ENCODE measurements at places on chromosomes 5 and 9.

DNA sequence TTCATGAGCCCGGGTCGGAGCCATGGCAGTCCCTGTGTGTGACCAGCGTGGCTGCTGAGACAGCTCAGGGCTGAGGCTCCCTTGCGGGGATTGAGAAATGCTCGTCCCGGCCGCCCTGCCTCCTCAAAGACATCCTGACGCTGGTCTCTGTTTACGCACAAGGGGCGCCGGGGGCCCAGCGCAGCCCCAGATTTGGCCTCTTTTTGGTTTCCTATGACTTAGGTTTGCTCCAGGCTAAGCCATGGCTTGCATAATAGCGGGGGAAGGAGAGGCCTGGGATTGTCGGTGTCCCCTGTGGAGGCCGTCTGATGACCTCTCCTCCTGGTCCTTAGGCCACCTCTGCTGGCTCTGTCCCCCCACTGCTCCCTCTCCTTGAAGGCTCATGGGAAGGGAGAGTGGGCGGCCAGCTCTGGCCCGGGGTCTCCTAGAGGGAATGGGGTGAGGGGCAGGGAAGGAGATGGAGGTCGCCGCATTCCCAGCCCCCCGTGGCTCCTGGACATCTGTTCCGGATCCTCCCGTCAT, 3.5 kb downstream of the LAMC3 start:
- DNase-seq = no peak

GRCh38 chr9:68950689-68951088, 63.2 kb downstream of the PRKACG start:
- no peak for DNase-seq

DNA sequence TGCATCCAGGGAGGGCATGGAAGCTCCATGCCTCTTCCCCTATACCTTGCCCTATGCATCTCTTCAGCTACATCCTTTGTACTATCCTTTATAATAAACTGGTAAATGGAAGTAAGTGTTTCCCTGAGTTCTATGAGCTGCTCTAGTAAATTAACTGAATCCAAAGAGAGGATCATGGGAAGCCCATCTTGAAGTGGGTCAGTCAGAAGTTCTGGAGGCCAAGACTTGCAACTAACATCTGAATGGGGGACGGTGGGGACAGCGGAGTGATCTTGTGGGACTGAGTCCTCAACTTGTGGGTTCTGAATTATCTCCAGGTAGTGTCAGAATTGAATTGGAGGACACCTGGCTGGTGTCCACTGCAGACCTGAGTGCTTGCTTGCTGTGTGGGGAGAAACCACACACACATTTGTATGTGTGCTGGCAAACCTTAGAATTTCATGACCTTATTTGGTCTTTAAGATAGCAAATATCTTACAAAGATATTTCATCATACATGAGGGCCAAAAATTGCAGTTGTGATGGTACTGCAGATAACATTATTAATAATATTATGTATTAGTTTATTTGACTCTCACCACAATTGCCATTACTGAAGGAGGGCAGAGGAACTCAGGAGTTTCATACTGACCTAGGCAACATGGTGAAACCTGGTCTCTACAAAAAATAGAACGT, 5.5 kb upstream of the PRELID2 start:
- DNase-seq = no peak

DNA sequence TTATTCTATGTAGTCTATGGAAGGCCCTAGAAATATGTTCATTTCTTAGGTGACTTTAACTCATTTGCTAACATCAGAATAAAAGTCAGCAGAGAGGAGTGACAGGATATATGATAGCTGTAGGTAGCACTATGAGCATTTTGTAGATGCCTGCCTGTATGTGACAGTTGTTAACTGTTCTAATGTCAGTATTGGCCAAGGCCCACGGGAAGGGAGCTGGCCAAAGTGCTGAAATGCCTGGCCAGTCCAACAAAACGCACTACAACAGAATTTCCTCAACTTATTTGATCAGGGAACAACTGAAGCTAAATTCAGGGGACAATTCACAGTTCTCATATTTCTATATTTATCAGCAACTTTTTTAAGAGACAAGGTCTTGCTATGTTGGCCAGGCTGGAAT, 20.8 kb downstream of the SV2C start:
- DNase-seq = no peak

GRCh38 chr5:105536675-105537074, 1974.1 kb upstream of the NUDT12 start:
- DNase-seq = no peak

DNA sequence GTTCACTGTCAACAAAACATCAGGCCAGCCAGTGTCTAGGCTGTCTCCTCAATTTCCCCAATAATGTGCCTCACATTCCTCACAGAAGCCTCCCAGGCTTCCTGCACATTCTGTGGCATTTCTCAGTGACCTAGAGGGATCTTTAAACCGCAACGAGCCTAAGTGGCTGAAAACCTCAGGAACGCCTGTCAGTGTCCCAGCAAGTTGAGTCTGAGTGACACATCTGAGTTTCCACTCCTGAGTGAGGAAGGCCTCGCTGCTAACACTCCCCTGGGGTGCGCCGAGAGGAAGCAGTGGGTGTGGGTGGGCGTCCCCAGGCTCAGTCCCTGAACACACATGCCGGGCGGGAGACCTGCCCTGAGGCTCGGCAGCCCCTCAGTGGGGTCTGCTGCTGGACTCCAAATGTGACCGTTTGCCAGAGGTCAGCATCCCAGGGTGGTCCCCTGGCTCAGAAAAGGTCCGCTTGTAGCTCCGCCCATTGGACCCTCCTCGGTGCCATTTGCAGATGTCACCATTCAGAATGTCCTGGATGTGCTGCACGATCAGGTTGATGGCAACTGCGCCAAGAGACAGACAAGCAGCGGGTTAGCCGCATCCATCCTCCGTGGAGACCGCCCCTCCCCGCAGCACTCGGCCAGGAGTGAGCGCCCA, 6.3 kb downstream of the UCK1 start:
- no peak for DNase-seq

DNA sequence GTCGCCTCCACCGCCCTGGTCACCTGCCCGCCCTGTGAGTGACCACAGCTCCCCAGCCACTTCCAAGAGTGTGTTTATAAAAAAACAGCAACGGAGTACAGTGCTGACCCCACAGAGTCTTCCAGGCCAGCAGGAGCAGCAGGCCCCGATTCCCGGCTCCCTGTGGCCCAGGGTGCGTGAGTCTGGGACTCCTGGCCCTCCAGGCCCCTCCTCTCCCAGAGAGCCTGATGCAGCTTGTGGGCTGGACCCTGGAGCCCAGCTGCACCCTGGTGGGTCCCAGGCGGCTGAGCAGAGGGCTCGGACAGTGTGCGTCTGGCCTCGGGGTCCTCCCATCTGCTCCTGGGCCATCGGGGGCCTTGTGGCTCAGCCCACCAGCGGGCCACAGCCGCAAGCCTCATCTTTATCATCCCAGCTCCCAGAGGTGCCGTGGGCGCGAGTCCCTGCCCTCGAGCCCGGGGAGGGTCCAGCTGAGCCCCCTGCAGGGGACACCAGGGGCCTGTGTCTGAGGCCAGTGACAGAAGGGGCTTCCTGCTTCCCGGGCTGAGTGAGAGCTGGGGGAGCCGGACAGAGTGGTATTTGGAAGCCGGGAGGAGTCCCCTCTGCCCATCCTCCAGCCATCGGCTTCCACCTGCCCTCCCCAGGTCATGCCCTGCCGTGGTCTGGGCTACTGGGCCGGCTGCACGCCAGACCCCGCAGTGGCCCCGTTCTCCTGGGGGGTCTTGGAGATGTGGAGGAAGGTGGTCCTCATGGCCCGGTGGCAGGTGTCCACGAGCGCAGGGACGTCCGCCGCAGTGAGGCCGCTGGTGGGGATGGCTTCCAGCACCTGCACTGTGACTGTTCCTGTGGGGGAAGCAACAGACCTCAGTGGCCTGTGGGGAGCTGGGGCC, 10.6 kb downstream of the EGFL7 start:
- no peak for DNase-seq

GRCh38 chr9:3902631-3903030, 376.8 kb upstream of the RFX3 start:
- no peak for DNase-seq

DNA sequence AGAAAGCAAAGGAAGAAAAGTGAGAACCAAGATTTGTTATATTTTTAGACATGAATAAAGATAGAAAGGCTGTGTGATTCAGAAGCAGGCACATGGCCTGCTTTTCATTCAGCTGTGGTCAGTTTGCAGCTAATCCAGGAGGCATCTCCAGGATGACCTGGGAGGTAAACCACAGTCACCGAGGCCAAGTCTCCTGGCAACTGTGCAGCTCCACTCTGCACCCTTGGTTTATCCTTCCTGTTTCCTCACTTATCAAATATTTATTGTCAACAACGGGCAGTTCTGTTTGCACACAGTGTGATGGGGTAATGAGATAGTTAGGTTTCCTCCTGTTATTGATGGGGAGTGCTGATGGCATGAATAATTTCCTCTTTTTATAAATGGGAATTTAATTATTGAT, 243.0 kb downstream of the PSAT1 start:
- no peak for DNase-seq

- DNase-seq = peak; percentile 68
Observed at GRCh38 chr9:34603610-34604231, 8.2 kb downstream of the RPP25L start.

DNA sequence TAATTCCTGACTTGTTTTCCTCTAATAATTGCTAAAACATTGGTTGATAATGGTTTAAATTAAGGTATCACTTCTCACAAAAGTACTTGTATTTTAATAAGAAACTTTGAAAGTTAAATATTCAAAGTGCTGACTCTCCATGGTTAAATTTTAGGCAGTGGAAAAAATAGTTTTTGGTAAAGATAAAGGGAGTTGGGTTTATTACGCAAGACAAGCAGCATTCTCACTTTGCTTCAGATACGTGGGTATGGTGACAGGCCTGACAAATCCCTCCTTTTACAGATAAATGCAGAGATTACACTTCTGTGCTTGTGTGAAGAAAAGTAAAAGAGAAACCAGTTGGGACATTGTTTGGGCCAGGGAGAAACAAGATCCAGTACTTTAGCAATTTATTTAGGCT, 14.5 kb upstream of the FAM170A start:
- DNase-seq = no peak

GRCh38 chr5:66596636-66597182, 516 bp downstream of the MAST4 start:
- no peak for DNase-seq

DNA sequence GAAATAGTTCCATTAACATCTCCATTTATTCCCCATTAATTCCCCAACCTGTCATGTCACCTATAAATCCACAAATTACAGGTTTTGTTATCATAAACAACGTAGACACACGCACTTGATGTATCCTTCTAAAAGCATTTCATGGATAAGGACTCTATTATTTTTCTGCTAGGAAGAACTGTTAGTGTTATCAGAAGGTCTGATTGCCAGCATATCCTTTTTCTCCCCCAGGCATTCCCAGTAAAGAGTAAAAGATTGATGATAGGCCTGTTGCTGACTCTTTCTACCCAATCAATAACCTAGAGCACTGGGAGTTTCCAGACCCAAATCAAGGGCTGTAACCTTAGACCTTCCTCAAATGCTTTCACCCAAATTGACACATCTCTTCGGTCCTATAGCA, 60.8 kb downstream of the RFK start:
- DNase-seq = no peak

DNA sequence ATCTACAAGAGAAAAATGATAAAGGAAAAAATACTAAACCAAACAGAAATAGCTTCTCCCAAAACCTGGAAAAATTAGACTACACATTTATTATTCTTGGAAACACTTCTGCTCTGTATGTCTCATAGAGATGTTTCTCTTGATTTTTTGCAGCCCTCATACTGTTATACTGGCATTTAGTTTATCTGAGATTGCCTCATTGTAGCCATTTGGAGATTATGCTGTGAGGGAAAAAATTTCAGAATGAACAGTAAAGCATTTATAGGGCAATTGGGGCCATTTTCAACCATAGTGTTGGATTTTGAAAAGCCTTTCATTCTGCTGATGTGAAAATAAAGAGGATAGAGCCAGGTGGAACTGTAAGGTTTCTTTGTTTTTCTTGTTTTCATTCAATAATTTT, 441.8 kb upstream of the RIOK2 start:
- DNase-seq = no peak

DNA sequence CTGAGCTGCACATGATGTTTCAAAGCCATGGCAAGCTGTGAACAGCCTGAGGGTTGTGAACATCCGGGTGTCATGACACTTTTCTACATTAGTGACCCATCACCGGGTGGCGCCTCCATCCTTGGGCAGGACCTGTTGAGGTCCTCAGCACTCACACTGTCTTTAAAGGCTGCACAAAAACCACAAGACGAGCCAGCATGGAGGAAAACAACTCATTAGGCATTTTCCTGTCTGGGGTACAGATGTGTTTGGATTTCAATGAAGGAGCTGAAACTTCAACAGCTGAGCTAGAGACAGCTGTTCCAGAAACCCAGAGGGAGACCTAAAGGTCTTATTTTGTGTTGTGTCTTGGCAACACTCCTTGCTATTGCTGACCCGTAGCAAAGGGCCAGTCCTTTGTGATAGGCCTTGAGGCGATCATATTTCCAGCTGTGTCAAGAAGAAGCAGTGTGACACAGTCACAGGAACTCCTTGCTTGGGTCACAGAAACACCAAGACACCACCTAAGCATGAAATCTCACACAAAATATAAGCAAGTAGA, 151.8 kb upstream of the VLDLR start:
- DNase-seq = no peak

DNA sequence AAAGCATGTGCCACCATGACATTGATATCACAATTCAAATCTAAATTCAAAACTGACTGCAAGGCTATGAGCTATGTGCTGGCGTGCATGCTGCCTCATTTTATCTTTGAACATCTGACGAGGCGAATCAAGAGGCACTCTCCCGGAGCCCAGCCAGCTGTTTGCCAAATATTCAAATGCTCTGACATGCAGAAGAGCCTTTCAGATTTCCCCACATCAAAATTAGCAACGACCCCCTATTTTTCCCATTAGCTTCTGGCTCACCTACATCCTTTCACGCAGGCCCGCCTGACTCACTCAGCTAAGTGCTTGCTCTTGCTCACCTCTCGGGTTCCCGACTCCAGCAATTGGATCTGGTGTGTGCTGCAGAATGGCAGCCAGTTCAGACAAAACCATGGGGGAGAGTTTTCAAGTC, 159.0 kb downstream of the NR2F1-AS1 start:
- DNase-seq = no peak

DNA sequence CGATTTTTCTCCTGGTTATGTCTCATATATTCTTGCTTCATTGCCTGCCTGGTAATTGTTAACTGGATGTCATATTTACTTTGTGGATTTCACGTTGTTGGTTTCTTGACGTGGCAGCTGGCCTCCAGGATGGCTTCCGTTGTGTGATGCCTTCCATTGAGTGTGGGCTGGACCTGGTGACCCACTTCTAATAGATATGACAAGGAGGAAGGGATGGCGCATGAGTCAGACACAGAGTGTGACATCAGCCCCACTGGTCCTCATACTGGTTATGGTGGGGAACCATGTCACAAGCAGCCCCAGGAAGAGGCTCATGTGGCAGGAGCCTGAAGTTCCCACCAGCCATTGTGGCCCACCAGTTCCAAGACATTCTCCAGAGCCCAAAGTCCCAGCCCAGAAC, 6.4 kb upstream of the PAEP start:
- no peak for DNase-seq

GRCh38 chr5:14730466-14730865, 65.9 kb downstream of the OTULIN start:
- DNase-seq = no peak

Measured in activated CD4-positive, alpha-beta T cell treated with anti-CD3 and anti-CD28 coated beads for 4 hours (primary cell).